Endothelial cell of umbilical vein (primary cell): ENCODE measurements at places on chromosomes 7 and 10. TPM values are rescaled to one million over a fixed set of nuclear protein-coding genes. Genes with fewer than 3 reads are reported as not detected.
A peak's percentile ranks its signal among the peaks of the same experiment; 100 is the strongest.

DNA sequence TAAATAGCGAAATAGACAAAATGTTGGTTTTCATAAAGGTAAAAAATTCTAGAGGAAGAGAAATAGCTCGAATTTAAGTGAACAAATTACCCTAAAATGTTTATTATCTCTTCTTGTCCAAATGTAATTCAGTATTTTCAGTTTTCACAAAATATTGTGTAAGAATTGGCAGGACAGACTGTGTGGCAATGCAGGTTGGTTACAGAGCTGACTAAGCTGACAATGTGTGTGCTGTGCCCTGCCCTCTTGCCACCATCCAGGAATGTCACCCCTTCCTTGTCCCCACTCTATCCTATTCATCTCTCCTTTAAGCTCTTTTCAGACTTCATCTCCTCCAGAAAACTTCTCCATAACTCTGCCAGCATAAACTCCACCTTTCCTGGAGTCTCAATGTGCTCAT is 46.1 kb downstream of the COL28A1 start:
- DNase-seq: no peak

Gene ADIRF
- polyA plus RNA-seq: 3.7 and 10.9 TPM in 2 replicates

DNA sequence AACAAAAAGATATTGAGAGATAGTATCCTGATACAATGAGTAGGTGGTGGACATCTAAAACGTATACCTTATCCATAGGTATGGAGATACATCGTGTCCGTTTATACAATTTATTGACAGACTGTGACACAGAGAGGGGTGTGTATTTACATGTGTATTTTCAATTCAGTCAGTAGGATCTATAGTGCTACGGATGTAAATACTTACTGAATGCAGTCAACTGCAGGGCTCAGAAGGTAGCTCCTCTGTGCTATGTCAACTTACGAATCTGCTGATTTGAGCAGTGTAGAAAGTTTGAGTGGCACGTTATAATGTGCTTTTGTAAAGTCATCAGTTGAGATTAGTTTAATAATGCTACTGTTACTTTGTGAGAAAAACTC is 626 bp downstream of the ZNF804B start:
- DNase-seq: peak; percentile 10

Gene SPDYE5
- 0.05 TPM in 1 of 2 replicates, not detected in the other for polyA plus RNA-seq

Gene TMEM236
- polyA plus RNA-seq: 0.19 and 0.29 TPM in 2 replicates

Gene CNNM1
- polyA plus RNA-seq: not detected in 2 replicates

DNA sequence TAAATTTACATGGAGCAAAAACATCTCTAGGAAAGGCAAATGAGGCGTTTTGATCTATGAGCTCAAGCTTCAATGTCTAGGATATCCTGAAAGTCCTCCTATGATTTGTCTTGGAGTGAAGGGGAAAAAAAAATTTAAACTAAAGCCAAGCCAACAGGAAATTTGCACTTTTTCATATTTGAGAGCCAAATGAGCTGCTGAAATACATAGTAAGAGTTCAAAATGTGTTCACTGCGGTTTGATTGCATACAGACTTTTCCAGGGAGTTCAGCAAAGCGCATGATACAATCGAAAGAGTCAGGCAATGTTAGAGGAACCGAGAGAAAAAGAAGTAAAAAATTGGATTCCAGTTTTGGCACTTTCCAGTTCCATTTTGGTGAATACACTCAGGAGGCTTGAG is 633.4 kb upstream of the MGMT start:
- DNase-seq: no peak

GRCh38 chr7:34530259-34530658 is 127.8 kb upstream of the NPSR1 start:
- DNase-seq: no peak

Gene GIMAP1
- 8.1 and 10.0 TPM in 2 replicates for polyA plus RNA-seq

GRCh38 chr7:133562621-133563020 is 309.7 kb downstream of the EXOC4 start:
- DNase-seq: no peak

- peak; percentile 61 for DNase-seq
Observed at GRCh38 chr7:151244196-151244840, 4.2 kb downstream of the SMARCD3 start.

Gene ADCY1
- polyA plus RNA-seq: 0.37 and 0.52 TPM in 2 replicates

DNA sequence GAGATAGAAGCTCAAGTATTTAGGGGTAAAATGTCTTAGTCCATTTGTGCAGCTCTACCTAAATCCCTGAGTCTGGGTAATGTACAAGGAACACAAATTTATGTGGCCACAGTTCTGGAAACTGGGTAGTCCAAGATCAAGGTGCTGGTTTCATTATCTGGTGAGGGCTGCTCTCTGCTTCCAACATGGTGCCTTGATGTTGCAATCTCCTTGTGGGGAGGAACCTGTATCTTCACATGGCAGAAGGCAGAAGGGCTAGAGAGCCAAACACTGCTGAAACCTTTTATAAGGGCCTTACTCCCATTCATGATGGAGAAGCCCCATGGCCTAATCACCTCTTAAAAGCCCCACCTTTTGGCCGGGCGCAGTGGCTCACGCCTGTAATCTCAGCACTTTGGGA is 8.7 kb upstream of the BAZ1B start:
- no peak for DNase-seq

DNA sequence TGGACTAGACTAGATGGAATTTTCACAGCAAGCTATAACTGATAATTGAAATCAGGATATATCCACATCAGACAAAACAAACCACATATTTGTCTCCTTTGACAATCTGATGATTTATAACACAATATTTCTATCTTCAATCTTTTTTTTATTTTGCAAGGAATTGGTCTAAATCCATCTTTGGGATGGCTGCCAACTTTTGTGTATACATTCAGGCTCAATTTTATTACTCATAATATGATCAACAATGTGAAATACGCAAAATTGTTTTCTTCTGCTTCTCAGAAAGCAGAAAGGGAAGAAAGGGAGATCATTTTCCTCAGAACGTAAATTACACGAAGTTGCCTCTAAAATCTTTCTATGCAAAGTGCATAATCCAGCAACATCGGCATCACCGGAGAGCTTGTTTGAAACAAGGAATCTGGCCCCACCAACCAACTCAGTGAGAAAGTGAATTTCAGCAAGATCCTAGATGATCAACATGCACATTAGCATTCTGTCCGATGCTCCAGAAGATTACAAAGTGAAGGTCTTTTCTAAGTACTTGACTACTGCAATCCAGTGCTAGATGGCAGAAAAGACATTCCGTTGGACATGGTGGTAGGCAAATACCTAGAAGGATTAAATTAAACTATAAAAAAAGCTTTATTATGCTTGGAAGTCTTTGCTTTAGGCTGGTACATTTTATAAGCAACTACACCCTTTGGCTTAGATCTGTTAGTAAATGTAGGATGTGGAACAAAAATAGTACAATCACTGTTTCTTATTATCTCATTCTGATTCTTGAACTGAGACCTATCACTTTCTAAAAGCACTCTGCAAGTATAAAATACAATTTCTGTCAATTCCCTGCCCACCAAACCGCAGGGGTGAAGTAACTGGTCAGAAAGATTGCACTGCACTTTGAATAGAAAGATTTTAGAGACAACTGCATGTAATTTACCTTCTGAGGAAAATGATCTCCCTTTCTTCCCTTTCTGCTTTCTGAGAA is 126.4 kb upstream of the RSU1 start:
- DNase-seq: peak; percentile 33

DNA sequence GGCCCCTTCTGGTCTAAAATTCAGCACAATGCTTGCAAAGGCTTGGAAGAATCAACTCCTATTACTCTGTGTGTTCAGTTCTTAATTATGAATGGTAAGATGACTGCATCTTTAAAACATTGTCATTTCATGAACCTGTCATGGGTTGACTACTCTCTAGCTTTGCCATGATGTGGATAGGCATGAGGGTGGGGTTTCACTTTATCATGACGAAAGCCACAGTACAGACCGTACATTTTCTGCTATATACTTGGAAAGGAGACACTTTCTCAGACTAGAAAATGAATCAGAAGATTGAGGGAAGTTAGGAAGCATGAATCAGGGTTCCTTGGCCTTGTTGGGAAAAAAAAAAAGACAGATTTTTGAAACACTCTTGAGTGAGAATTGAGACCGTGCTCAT is 19.7 kb upstream of the MSRB2 start:
- DNase-seq: no peak

- peak; percentile 45 for DNase-seq
Observed at GRCh38 chr10:101066146-101066895, 4.5 kb downstream of the KAZALD1 start.

GRCh38 chr7:74708569-74709275 is 51.2 kb downstream of the GTF2I start:
- DNase-seq: no peak

GRCh38 chr10:14975672-14976273 is 16.6 kb downstream of the MEIG1 start:
- no peak for DNase-seq

Gene TRPV6
- not detected in 2 replicates for polyA plus RNA-seq

- DNase-seq: no peak
Observed at GRCh38 chr10:97028126-97028831, 157.5 kb downstream of the SLIT1 start.

Gene ZNF775
- 5.8 and 7.4 TPM in 2 replicates for polyA plus RNA-seq

Gene FHIP2A
- 10.5 and 13.3 TPM in 2 replicates for polyA plus RNA-seq

DNA sequence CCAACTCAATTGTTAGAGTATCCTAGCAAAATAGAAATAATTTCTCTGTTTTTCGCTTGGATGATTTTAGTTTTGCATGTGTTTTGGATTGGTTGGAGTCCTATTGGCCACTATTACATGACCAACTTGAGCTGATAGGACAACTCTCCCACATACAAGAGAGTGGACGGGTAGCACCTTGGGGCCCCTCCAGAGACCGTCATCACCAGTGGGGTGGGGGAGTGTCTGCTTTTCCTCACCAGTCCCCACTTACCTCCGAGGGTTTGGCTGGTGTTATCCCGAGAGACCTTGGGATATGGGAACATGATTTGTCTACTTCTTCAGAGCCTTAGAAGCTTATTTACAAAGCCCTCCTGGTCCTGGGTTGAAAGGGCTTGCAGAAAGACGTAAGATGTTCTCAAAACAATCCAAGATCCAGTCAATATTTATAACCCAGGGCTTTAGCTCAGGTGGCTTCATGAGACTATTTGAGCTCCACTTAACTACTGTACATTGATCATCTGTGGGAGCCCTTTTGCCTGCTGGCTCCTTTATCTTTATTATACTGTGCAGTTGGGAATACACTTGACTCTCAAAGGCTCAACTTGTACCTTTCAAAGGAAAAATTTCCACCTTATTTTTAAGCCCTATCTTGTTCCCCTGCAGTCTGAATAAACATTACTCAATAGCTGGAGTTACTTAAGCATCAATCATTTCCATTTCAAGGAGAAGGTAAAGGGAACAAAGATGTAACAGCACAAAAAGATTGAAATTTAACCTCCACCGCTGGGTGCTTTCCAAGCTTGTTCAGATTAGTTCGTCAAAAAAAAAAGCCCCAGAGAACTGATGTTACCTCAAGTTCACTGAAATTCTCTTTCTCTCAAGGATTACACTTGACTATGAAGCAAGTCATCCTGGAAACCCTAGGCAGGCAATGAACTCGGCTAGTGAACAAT is 119.7 kb downstream of the WDR11 start:
- DNase-seq: no peak

DNA sequence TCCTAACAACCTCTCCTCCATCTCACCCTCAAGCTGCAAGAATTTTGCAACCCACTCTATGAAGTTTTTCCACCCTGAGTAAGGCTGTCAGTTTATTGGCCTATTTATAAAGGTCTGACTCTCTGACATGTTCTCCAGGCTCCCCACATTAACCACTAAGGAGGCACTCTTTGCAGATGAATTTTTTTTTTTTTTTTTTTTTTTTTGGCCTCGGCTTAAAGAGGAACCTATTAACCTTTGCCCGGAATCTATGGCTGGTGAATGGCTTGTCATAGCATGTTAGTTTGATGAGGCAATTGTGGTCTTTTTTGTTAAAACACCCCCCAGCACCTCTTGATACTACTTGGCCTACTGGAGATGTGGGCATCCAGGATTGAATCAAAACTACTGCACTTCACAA is 57.1 kb downstream of the TBXAS1 start:
- DNase-seq: no peak

Gene TUBAL3
- not detected in 2 replicates for polyA plus RNA-seq

Gene CDC14C
- not detected in 2 replicates for polyA plus RNA-seq

Gene NFE2L3
- 29.6 and 30.8 TPM in 2 replicates for polyA plus RNA-seq

DNA sequence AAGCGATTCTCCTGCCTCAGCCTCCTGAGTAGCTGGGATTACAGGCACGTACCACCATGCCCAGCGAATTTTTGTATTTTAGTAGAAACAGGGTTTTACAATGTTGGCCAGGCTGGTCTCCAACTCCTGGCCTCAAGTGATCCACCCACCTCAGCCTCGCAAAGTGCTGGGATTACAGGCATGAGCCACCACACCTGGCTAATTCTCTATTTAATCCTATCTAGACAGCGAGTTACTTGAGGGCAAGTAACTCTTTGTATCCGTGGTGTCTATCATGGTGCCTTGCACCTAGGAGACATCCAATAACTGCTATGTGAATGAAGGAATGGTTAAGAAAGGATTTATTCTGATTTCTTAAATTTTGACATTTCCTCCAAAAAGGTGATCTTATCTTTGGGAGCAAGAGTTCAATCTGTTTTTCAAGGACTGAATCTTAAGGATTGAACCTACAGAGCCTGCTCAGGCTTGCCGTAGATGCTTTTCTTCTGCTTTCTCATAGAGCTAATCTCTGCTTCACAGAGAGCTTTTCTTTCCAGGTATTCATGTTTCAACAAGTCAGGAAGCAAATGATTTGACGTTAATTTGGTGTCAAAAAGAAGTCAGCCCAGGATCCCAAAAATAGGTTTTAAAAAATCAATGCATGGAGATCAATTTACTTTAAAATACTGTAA is 101.6 kb downstream of the CUL2 start:
- DNase-seq: no peak

Gene ASB10
- polyA plus RNA-seq: not detected in 2 replicates

Gene TIMM23
- polyA plus RNA-seq: 76.4 and 94.6 TPM in 2 replicates

GRCh38 chr7:128399991-128400390 is 9.8 kb downstream of the IMPDH1 start:
- no peak for DNase-seq

Gene OR2A1
- polyA plus RNA-seq: 0.02 and 0.14 TPM in 2 replicates
